Fibroblast of skin of right quadriceps (primary cell): ENCODE measurements at places on chromosomes 4 and X.

GRCh38 chr4:108982402-108983185 is 219.7 kb upstream of the ETNPPL start:
- DNase-seq, result peak; percentile 52

DNA sequence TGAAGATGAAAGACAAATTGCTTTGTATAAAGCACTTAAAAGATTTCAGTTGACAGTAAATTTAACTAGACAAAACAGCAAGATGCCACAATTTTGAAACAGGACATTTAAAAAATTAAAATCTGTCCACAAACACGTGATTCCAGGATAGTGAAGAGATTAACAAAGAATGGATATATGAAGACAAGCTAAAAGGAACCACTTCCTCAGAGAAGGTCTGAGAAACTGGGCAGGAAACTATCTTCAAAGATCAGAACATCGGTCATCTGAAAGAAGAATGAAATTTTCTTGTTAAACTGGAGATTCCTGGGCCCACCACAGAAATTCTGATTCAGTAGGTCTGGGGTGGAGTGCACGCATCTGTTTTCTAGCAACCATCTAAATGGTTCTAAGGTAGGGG is 1.4 kb downstream of the RWDD4 start:
- DNase-seq, result no peak

DNA sequence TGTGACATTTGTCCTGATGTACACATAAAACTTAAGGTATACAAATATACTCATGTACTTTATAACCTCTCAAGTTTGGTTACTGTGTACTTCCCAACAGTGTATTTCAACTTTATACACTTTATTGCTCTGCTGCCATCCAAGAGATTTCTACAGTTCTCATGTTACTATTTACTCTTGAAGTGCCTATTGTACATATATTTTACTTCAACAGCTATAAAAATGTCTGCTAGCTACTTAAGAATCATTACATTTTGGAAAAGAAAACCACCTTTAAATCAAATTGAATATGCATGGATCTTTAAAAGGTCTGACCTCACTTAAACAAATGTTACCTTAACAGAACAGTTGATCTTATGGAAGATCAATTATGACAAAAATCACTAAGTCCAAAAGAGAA is 1056.4 kb downstream of the ADGRL3 start:
- no peak for DNase-seq

GRCh38 chr4:84530454-84530853 is 31.4 kb upstream of the NKX6-1 start:
- DNase-seq, result peak; percentile 11

GRCh38 chr4:56654238-56654632 is 26.9 kb downstream of the HOPX start:
- DNase-seq, result no peak

- peak; percentile 99 for DNase-seq
These were observed 5.0 kb downstream of the LNX1 start for GRCh38 chr4:53586121-53586816.

DNA sequence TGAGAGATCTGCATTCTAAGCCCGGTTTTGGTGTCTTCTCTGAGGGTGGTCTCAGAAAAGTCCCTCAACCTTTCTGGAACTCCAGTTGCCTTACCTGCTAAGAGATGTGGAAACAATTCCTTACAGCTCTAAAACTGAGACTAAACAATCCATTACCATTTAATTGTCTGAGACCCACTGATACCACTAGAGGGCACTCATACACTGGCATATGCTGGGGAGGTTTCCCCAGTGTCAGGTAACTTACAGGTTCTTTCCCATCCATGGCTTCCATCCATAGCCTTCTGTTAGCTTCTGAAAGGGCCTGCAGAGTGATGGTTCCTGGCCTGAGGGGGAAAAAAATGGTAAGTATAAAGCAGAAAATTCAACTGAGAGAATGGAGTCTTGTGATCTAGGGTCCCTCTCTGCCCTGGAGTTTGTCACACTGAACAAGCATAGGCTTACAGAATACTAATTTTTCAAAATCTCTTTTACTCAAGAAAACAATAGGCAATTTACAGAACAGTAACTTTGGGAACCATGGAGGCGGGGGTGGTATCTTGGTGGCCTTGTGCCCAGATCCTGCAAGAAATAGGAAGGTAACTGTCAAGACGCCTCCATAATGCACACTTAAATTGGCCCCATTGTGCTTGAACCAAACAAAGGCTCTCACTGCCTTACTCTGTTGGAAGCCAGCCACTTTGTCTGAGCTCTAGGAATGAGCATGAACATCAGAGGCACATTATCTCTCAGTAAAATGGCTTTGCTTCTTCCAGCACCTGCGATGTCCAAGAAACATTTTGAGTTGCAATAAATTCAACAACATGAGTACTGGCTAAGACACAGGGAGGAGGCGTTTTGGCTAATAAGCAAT is 236.1 kb downstream of the OPHN1 start:
- peak; percentile 29 for DNase-seq

- no peak for DNase-seq
These were observed 1.5 kb upstream of the EIF4E start for GRCh38 chr4:98930311-98930865.

- no peak for DNase-seq
These were observed 98.7 kb upstream of the CBLL2 start for GRCh38 chrX:22173966-22174365.
